ENCODE measurements at places on chromosomes 2 and 18. TPM values are rescaled to one million over a fixed set of nuclear protein-coding genes. Genes with fewer than 3 reads are reported as not detected.

Gene KLF11
- total RNA-seq, result 22.0 TPM

Gene LCT
- not detected for total RNA-seq

DNA sequence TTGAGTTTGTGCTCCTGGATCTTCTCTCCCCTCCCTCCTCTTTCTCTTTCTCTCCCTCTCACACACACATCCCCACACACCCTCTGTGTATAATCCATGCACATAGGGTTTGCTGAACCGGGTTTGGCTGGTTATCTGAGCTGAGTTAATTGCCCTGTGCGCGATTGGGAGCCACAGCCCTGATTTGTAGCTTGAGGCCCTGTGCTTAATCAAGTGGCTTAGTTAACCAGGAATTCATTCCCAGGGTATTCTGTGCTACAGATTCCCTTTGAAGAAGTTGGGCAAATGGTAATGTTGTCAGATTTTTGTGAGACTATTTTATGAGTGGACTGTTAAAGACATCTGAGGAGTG, 6.2 kb downstream of the PARD3B start:
- no peak for DNase-seq

- DNase-seq, result no peak
Measured at GRCh38 chr2:158783923-158784322, 11.2 kb upstream of the DAPL1 start.

- peak; percentile 86 for DNase-seq
Measured at GRCh38 chr2:240565333-240566202, 2.7 kb upstream of the RNPEPL1 start.

- peak; percentile 60 for DNase-seq
Measured at GRCh38 chr18:51196811-51197660, 445 bp downstream of the MEX3C start.

All from breast epithelium (tissue), 4 donors.